NCI-H187 (cell line): ENCODE measurements at places on chromosomes 13 and 19.

- DNase-seq = no peak
These were observed 27.8 kb upstream of the TDRD3 start for GRCh38 chr13:60369242-60369641.

DNA sequence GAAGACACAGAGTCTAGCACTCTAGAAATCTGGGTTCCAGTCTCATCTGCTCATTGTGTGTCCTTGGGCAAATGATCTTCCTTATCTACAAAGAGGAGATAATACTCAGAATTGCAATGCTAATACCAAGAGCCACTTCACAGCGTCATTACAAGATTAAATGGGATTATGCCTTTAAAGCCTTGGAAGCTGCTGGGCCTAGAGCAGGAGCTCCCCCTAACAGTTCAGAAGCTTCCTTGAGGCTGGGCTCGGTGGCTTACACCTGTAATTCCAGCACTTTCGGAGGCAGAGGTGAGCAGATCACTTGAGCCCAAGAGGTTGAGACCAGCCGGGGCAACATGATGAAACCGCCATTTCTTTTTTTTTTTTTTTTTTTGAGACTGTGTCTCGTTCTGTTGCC, 27.6 kb downstream of the AP2S1 start:
- no peak for DNase-seq

DNA sequence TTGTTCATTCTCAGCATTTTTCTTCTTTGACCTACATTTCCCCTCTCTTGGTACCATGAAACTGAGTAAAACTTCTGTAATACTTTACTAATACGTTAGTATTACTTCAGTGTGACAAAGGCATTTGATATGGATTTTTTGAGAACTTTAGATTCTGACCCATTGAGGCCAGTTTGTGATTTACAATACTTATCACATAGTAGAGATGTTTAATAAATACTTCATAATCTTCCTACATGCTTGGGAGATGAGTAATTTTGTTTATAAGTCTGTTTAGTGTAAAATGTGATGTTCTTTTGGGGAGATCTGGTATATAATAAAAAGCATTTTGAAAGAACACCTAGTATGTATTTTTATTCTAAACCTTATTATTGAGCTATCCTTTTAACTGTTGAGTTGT, 29.7 kb downstream of the GTF2F2 start:
- DNase-seq = no peak

DNA sequence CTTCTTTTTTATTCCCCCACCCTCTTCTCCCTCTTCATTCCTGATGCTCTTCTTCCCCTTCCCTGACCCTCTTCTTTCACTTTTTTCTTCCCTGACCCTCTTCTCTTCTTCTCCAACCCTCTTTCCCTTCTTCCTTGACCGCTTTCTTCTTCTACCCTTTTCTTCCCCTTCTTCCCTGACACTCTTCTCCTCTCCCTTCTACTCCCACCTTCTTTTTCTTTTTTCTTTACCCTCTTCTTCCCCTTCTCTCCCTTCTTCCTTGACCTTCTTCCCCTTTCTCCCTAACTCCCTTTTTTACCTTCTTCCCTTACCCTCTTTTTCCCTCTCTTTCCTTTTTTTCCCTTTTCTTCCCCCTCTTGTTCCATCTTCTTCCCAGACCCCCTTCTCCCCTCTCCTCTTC, 931.3 kb downstream of the UQCRFS1 start:
- no peak for DNase-seq
